Kidney capillary endothelial cell (primary cell): ENCODE measurements at places on chromosomes 2 and 18.

- DNase-seq = no peak
Measured at GRCh38 chr2:126986631-126987187, 88.0 kb downstream of the TEX51 start.

DNA sequence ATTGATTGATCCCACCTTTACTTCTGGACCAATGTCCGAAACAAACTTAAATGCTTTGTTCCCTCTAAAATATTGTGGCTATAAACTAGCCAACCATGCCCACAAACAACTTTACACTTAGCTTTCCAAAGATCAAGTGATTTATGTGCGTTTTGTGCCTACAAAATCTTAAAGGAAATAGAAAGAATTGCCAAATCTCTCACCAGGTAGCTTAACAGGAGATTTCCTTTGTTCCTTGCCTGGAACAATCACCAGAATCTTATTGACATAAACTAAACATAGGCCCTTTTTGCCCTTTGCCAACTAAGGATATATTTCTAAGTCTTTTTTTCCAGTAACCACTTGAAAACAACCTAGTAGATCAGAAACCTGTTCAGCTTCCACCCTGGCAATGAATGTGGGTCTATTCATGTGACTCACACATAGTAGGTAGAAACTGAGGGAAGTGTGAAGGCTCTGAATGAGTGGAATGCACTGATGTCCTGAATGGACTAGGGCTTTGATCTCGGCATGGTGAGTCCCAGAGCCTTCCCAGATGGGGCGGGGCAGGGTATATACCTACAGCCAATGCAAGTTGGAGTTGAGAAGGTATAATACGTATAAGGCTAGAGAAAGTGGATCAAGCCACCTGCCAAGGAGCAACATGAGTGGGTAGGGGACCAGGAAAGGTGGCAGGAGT lies 94.6 kb upstream of the PPP1CB start:
- no peak for DNase-seq

GRCh38 chr2:240611601-240612210 lies 13.6 kb upstream of the GPR35 start:
- DNase-seq = no peak

- DNase-seq = no peak
Measured at GRCh38 chr2:60290509-60290908, 262.9 kb downstream of the BCL11A start.

- DNase-seq = peak; percentile 99
Measured at GRCh38 chr2:186575302-186575701, 14.6 kb upstream of the ITGAV start.

DNA sequence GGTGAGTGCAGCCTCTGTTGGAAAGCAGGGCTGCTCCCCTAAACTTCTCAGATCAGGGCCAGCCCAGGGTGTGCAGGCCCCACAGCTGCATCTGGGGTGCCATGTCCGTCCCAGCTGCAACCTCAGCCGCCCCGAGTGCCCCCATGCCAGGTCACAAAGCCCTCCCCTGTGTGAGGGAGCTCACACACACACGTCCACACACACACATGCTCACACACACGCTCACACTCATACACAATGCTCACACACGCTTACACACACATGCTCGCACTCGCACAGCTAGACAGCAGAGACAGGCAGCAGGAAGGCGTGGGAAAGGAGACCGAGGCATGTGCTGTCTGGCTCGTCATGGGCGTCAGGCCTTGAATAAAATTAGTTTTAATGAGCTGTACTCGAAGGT lies 55.4 kb downstream of the ADI1 start:
- no peak for DNase-seq

GRCh38 chr18:43525169-43525568 lies 247.9 kb upstream of the SYT4 start:
- no peak for DNase-seq

DNA sequence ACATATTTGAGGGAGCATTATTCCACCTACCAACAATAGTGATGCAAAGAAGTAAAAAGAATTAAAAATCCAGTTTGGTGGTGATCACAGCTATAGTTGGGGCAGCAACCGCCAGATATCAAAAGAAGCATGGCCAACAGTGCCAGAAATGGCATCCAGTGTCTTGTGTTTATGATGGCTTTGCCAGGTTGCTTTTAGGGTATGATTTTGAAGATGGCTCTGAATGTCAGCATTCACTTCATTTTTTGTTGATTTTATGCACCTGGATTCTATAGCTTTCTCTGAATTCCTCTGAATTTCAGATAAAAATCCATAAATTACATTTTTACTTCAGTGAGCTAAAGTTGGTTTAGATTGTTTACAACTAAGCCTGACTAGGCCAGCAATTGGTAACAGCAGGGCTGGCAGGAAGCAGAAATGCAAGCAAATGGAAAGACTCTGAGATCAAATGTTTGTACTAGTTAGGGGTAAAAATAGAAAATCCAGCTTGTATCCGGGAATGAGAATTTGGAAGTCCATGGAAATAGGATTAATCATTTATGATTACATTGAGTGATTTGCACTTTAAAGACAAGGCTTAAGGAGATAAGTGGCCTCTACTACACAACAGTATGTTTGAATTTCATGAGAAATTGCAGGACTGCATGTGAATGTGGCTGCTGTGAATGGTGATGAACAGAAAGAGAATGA lies 40.4 kb downstream of the COL3A1 start:
- no peak for DNase-seq

GRCh38 chr2:131966256-131966655 lies 195.5 kb downstream of the ANKRD30BL start:
- no peak for DNase-seq

GRCh38 chr18:10139783-10140410 lies 226.1 kb downstream of the VAPA start:
- no peak for DNase-seq
